T follicular helper cell (primary cell): ENCODE measurements at places on chromosomes 7 and 10.

DNA sequence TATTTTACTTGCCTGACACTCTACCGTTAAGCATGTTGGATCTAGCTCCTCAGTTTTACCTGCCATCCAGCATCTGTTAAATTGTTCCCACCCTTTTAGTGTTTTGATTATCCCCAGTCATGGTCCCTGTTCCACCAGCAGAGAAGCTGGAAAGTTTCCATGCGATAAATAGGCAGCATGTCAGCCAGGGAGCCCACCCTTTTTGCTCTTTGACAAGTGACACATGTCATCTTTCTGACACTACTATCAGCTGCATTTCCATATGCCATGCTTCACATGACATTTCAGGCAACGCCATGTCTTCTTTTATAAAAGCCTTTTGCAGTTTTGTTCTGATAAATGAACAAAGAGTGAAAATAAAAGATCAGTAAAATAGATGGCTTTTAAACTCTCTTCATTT is 310.8 kb downstream of the MAGI2 start:
- DNase-seq, result no peak

DNA sequence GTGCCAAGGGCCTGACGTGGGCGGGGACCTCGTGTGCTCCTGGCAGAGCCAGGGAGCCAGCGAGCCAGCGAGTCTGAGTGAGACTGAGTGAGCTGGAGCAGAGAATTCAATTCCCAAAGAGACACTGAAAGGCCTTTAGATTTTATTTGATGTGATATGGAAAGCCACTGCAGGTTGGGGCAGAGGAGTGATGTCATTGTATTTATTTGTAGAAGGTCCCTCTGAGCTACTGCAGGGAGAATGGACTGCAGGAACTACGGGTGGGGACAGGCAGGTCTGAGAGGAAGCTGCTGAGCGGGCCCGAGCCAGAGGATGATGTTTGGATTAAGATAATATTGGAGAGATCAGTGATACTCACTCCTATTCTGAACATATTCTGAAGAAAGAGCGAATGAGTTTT is 445.8 kb upstream of the ANKRD30A start:
- DNase-seq, result no peak

DNA sequence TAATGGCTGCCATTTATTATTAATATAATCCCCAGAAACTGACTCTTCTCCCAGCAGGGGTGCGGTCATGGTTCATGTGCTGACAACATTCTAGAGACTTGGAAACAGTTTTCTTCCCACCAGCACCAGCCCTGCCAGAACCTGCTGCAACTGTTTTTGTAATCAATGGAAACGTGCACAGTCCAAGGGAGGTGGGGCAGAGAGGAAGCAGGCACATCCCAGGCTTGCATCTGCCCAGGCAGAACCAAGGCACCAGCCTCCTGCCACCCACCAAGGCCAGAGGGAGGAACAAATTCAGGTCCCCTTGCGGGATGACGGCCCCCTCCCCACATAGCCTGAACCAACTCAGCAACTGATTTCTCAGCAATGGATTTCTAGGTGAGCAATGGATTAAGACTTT is 119.0 kb downstream of the OAT start:
- no peak for DNase-seq

GRCh38 chr7:158662610-158663427 is 41.8 kb downstream of the NCAPG2 start:
- DNase-seq, result no peak

- DNase-seq, result no peak
Observed at GRCh38 chr10:14579405-14579804, 195.3 kb downstream of the FAM107B start.

- DNase-seq, result no peak
Observed at GRCh38 chr10:109958059-109958458, 34.7 kb upstream of the XPNPEP1 start.
